ENCODE measurements at places on chromosomes 7 and 10.

DNA sequence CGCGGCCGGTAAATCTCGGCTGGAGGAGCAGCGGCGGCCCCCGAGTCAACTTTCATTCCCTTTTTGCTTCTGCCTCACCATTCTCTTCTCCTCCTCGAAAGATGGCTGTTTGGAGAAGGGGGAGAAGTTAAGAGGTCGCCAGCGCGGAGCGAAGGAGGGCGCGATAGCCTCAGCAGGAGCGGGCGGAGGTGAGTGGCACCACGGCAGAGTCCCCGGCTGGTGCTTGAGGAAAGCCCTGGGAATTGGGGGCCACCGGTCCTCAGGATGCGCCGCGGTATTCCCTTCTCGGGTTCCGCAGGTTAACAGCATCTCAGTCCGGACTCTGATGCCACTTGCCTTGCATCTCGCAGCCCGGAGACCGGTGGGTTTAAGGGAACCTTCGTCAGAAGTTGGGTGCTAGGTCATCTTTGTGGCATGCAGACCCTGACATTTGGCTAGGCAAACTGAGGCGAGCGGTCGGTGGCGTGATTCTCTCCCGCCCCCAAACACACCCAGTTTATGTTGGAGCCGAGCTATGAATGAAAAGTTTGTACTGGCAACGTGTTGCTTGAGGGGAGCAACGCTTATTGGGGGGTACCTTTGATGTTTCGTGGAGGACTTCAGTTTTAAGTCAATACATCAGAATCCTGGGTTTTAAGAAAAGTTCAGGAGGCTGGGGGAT, 59.5 kb upstream of the PRPS1L1 start:
- no peak for DNase-seq

DNA sequence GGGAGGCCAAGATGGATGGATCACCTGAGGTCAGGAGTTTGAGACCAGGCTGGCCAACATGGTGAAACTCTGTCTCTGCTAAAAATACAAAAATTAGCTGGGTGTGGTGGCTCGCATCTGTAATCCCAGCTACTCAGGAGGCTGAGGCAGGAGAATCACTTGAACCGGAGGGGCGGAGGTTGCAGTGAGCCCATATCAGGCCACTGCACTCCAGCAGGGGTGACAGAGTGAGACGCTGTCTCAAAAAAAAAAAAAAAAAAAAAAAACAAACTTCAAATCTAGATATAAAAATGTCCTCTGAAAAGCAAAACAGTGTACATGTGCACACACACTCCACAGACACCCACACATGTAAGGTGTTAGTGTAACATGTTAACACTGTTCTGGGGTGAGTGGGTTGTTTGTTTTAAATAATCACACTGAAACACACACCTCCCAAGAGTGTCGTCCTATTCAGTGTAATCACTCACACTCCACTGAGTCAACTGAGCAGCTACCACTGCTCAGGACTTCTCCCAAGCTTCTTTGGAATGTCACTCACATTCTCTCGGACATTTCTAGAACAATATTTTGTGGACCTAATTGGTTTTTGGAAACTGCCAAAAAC, 12.8 kb upstream of the RGS10 start:
- DNase-seq = no peak

- DNase-seq = no peak
Measured at GRCh38 chr10:78609976-78610375, 458.8 kb upstream of the ZMIZ1 start.

DNA sequence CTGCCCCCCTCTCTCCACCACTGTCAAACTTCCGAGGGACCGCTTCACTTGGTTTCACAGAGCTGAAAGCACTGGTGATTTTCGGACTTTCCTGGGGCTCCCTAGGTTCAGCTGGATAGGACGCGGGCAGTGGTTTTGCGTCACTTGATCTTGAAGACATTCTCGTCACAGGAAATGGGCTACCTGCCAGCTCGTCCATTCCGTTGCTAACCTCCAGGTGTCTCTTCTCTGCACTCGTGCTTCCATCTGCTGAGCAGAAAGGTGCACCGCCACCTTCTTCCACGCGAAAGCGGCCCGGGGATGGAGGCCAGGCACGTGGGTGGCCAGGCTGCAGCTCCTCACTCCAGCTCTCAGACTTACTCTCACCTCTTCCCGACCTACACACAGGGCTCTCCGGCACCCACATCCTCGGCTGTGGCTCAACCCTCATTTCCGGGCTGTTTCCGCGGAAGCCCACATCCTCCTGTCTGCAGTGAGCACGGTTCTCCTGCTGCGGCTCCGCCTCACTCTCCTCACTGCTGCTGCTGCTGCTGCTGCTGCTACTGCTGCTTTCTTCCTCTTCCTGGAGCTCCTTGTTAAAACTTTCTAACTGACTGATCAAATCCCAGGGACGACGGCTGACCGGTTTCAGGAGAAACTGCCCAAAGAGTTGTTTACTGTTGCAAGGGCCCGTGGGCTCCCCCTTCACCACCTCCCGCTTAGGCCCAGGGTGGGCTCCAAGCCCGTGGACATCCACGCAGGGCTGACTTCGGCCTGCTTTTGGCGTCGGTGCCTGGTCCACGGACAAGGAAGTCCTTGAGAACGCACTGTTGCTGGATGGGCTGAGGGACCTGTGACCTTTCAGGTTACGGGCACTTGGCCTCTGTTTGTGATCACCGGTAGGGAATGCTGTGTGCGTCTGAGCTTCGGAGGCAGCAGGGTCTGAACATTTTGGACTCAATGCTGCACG, 32.1 kb downstream of the JCAD start:
- DNase-seq = peak; percentile 74

- peak; percentile 30 for DNase-seq
Measured at GRCh38 chr7:3893151-3893788, 592.2 kb downstream of the SDK1 start.

- DNase-seq = no peak
Measured at GRCh38 chr10:48872234-48872633, 67.4 kb downstream of the LRRC18 start.

GRCh38 chr7:100673942-100674410, 436 bp downstream of the GNB2 start:
- DNase-seq = peak; percentile 81

DNA sequence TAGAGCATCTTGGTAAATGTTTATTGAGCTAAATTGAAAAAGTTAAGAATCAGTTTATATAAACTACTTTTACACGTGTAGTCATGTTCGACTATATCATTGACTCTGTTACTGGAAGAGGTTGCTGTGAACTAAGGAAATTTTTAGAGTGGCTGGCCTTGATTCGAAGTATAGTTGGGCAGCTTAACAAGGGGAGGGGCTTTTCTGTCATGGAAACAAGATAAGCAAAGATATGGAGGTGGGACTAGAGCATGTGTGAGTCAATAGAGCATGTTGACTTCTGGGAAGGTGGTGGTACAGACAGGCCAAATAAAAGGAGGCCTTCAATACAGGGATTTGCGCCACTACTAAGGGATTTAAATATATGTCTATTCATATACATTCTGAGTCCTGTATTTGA, 7.6 kb downstream of the ATP5F1C start:
- DNase-seq = no peak

- no peak for DNase-seq
Measured at GRCh38 chr7:22151901-22152300, 205.1 kb downstream of the RAPGEF5 start.

- no peak for DNase-seq
Measured at GRCh38 chr10:14616955-14617730, 157.6 kb downstream of the FAM107B start.

DNA sequence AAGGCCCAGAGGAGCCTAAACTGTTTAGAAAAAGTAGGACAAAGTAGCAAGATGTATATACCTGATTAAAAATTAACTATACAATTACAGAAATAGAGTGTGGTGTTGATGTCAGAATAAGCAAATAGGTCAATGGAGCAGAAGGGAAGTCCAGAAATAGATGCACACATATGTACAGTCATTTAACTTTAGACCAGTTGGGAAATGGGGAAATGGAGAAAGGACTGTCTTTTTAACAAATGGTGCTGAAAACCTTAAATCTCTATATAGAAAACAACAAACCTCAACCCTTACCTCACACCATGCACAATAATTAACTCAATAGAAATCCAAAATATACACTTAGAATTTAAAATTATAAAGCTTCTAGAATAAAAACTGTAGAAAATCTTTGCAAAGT, 72.2 kb downstream of the CH25H start:
- DNase-seq = no peak

DNA sequence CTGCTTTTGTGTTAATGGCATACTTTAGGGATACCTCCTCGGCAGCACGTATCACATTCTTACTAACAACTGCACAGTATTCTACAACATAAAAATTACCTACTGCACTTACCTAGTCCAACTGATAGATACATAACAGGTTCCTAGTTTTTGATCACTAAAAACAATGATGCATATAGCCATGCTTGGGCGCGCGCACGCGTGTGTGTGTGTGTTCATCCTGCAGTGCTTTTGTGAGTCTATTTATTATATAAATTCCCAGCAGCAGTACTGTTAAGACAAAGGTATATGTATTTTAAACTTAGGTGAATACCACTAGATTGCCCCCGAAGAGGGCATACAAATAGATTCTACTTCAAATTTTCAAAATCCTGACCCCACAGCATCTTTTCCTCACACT, 181.4 kb downstream of the ELMO1 start:
- no peak for DNase-seq

- no peak for DNase-seq
Measured at GRCh38 chr10:122373721-122374120, 787 bp upstream of the PLEKHA1 start.

DNA sequence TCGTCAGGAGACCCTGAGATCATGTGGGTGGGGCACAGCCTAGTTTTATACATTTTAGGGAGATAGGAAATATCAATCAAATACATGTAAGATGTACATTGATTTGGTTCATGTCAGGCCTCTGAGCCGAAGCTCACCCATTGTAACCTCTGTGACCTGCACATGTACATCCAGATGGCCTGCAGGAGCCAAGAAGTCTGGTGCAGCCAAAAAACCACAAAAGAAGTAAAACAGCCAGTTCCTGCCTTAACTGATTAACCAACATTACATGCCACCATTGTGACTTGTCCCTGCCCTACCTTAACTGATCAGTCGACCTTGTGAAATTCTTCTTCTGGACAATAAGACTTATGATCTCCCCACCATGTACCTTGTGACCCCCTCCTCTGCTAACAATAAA, 16.0 kb upstream of the LRRC61 start:
- no peak for DNase-seq

DNA sequence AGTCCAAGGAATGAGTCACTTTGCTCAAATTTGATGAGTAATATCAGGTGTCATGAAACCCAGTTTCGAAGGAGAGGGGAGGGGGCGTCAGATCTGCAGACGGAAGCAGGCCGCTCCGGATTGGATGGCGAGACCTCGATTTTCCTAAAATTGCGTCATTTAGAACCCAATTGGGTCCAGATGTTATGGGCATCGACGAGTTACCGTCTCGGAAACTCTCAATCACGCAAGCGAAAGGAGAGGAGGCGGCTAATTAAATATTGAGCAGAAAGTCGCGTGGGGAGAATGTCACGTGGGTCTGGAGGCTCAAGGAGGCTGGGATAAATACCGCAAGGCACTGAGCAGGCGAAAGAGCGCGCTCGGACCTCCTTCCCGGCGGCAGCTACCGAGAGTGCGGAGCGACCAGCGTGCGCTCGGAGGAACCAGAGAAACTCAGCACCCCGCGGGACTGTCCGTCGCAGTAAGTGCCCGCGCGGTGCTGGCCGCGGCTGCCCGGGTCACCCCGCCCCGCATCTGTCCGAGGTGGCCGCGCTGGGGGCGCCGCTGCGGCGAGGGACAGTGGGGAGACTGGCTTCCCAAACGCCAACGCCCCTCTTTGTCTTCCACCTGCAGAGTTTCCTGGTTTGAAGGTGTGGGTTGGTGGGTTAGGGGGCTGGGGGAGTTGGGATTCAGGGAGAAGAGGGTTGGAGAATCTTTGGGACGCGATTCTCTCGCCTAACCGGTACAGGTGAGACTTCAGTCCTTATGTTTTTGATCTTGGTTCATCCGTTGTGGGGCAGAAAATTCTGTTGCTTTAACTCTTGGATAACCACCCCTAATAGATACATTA, at the start of gene TAC1:
TAC1 (plus strand) TSS at position 351 of the 829 bp plus-strand sequence. CDS start 527 bp downstream, outside the sequence.
- no peak for DNase-seq

DNA sequence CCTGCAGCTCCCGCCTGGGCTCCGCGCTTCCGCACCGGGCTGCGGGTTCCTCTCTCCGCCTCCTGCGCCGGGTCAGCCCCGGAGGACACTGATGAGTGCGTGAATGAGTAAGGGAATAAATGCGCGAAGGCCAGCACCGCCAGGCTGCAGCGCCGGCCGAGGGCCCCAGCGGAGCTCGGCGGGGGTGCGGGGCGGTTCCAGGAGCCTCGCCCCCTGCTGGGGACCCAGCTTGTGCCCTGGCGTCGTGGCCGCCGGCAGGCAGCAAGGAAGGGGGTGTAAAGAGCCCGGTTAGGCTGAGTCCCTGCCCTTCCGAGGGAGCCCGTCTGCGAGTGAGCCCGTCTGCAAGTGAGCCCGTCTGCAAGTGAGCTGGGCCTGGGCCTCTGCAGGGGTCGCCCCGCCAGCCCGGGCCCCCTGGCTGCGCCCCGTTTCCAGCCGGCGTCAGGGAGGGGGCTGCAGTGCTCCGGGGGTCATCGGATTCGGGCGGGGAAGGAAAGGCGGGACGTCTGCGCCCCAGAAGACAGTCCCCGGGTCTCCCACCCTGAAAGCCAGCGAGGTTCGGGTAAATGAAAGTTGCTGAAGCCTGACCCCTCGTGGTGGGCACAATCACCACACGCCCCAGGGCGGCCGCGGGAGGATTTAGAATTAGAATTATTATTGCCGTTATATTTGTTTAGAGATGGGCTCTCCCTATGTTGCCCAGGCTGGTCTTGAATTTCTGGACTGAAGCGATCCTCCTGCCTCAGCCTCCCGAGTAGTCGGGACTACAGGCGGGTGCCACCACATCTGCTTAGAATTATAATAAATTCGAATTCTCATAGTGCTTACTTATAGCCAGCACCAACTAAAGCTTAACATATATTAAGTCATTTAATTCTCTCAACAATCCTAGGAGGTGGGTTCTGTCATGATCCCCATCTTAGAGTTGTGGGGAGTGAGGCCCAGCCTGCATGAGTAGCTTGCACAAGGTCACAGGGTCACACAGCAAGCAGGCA, 8.6 kb upstream of the CRYGN start:
- DNase-seq = peak; percentile 87

Data from stimulated activated effector memory CD8-positive, alpha-beta T cell treated with anti-CD3 and anti-CD28 coated beads, Interleukin-12 subunit alpha, Interleukin-12 subunit beta, amount 100 ng/mL, for 72 hours (primary cell).